ENCODE measurements at places on chromosomes 13 and 19. TPM values are rescaled to one million over a fixed set of nuclear protein-coding genes. Genes with fewer than 3 reads are reported as not detected.

DNA sequence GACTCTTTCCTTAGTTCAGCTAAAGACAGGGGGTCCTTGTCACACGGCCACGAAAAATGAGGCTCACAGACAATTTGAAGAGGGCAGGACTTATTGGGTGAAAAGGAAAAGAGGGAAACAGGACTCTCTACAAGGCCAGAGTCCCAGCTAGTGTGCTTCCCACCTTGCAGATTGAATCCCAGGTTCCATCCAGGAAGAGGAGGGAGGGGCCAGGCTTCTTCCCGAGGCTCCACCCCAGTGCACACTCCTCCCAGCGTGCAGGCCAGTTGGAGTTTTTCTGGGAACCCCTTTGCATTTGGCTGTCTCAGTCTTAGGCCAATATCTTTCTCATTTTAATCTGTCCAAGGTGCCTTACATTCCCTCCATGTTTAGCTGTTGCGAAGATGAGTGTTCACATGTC is 106.8 kb downstream of the DNAJC3 start:
- no peak for DNase-seq

DNA sequence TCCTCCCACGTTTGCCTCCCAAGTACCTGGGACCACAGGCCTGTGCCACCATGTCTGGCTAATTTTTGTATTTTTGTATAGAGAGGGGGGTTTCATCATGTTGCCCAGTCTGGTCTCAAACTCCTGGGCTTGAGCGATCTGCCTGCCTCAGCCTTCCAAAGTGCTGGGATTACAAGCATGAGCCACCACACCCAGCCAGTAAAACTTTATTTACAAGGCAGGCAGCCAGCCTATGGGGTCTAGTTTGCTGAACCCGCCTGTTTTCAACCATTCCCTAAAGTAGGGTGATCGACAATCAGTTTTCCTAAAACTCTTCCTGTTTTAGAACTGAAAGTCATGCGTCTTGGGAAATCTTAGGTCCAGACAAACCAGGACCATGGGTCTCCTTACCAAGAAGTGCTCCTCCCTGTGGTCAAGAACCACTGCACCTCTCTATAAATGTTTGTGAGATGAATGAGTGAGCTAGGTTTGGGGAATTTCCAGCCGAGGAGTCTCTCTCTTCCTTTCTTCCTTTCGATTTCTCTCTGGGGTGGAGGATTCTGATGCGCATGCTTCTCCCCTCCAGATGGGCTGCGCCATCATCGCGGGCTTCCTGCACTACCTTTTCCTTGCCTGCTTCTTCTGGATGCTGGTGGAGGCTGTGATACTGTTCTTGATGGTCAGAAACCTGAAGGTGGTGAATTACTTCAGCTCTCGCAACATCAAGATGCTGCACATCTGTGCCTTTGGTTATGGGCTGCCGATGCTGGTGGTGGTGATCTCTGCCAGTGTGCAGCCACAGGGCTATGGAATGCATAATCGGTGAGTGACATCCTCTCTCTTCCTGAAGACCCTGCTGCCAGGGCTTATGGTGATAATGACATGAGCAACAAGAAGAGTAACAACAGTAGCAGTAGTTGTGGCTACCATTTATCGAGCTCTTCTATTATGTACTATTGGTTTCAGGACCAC is 38.7 kb downstream of the ADGRE1 start:
- peak; percentile 22 for DNase-seq

Gene ALOX5AP
- total RNA-seq: not detected

- DNase-seq: peak; percentile 82
Measured at GRCh38 chr13:38262211-38262610, 87.4 kb upstream of the UFM1 start.

- peak; percentile 86 for DNase-seq
Measured at GRCh38 chr13:85148009-85148408, 651.2 kb downstream of the SLITRK6 start.

Gene ZNF681
- total RNA-seq: 0.07 TPM

DNA sequence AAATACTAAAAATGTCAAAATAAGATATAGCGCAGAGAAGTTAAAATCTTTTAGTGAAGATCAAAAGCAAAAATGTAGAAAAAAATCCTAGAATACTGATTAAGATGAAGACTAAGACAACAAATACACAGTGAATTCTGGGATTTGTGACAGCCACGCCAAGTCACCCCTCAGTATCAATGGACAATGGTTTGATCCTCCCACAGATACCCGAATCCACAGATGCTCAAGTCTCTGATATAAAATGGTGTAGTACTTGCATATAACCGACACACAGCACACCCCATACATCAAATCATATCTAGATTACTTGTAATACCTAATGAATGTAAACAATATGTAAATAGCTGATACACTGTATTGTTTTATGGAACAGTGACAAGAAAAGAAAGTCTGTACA is 5.9 kb downstream of the MIPEP start:
- DNase-seq: no peak

Gene SRRM5
- 0.62 TPM for total RNA-seq

GRCh38 chr13:99144306-99144705 is 56.3 kb upstream of the UBAC2 start:
- no peak for DNase-seq

DNA sequence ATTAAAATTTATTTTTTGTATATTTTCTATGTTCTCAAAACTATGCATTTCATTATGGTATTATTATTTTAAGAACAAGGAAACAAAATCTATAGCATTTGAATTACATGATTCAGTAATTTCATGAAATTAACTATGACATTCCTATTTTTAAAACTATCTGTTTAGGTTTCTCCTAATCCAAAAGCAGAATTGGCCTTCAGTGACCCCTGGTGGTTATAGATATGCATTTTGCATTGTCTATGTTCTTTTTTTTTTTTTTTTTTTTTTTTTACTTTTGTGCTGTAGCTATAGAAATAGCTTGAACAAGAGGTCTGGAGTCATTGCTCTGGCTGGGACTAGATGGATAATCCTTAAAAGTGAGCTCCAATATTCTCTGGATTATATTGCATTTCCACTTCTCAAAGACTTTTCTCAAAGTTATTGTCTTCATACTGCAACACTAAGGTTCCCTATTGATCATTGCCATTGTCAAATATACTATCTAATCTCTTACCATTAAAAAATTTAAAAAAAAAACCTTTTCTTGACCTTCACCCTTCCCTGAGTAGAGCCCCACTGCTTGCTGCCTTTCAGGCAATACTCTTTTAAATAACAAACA is 15.9 kb upstream of the DNAJC3 start:
- DNase-seq: peak; percentile 61

Gene ZNF765
- total RNA-seq: 7.3 TPM

Gene TNNI3
- total RNA-seq: 16.5 TPM

Gene STARD13
- 48.7 TPM for total RNA-seq

- DNase-seq: no peak
Measured at GRCh38 chr19:55750715-55751114, 8.2 kb upstream of the RFPL4A start.

DNA sequence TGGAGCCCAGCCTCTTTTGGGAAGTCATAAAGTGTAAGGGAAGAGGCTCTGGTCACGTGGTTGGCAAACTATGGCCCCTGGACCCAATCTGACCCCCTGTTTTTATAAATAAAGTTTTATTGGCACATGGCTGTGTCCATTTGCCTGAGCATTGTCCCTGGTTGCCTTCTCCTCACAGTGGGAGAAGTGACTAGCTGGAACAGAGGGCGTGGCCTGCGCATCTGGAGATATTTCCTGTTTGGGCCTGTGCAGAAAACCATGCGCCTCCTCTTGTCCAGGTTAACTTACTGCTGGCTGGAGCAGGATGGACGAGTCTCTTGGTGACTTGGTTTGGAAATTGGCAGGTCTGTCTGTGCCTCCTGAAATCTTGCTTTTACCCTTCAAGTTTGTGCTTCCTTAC is 48.3 kb downstream of the KDM4B start:
- no peak for DNase-seq

- DNase-seq: no peak
Measured at GRCh38 chr13:98207416-98207815, 30.3 kb upstream of the RNF113B start.

GRCh38 chr13:54301085-54301484 is 1272.5 kb downstream of the OLFM4 start:
- DNase-seq: no peak

Gene PALM
- 21.2 TPM for total RNA-seq

DNA sequence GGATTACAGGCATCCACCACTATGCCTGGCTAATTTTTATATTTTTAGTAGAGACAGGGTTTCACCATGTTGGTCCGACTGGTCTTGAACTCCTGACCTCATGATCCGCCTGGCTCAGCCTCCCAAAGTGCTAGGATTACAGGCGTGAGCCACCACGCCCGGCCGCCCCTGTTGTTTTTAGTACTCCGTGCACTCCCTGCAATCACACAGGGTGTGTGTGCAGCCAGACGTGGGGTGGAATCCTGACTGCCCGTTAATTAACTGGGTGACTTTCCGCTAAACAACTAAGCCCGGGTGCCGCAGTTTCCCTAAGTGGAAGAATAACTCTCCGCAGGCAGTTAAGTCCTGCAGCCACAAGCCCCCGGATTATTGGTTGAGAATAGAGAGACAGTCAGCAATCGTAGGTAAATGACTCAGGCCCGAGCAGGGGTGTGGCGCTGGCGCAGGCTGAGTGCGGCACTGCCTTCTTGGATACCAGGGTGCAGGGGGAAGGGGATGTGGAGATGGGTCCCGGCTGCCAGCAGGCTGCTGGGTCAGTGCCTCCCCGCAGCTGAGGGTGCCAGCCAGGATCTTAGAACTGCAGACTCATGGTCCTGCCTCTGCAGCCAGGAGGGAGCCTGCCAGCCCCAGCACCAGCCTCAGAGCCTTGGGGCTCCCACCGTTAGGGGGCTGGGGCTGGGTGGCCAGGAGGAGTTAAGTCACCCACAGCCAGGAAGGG is 6.1 kb upstream of the FXYD3 start:
- DNase-seq: no peak

Gene SIGLEC9
- total RNA-seq: not detected

DNA sequence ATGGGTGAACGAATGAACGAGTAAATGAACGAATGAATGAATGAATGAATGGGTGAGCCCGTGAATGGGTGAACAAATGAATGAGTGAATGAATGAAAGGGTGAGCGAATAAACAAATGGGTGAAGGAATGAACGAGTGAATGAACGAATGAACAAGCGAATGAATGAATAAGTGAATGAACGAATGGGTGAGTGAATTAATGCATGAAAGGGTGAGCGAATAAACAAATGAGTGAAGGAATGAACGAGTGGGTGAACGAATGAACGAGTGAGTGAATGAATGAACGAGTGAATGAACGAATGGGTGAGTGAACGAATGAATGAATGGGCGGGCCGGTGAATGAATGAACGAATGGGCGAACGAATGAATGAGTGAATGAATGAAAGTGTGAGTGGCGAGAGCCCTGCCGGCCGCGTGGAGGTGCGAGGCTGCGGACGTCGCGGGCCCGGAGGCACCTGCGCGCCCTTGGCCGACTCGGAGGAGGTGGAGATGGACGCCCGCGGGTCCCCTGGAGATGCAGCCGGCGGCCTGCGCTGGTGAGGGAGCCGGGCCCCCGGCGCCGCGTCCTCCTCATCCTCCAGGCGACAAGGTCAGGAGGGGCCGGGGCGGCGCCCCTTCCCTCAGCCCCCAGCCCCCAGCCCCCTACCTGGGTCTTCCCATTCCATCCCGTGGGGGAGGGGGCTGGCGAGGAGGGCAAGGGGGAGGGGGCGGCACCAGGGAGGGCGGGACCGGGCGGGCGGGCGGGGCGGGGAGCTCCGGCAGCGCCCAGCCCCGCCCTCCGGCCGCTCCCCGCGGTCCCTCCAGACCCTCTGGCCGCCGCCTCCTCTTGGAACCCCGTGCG is 15.4 kb downstream of the ANKRD24 start:
- no peak for DNase-seq

DNA sequence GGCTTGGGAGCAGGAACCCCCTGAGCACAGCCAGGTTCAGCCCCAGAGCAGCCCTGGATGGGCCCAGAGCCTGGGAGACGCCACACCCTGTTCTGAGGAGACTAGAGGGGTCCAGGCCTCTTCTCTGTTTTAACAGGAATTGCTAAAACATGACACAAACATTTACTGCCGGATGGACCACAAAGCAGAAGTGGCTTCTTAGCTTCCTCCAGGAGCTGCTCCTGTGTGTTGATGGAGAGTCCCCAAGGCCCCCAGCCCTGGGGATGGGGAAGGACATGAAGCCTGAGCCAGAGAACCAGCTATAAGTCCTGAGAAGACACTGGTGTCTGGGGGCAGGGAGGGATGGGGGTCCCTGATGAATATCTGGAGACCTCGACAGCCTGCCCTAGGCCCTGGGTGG is 14.6 kb downstream of the CEACAM3 start:
- no peak for DNase-seq

Gene ZNF793
- total RNA-seq: 0.83 TPM

DNA sequence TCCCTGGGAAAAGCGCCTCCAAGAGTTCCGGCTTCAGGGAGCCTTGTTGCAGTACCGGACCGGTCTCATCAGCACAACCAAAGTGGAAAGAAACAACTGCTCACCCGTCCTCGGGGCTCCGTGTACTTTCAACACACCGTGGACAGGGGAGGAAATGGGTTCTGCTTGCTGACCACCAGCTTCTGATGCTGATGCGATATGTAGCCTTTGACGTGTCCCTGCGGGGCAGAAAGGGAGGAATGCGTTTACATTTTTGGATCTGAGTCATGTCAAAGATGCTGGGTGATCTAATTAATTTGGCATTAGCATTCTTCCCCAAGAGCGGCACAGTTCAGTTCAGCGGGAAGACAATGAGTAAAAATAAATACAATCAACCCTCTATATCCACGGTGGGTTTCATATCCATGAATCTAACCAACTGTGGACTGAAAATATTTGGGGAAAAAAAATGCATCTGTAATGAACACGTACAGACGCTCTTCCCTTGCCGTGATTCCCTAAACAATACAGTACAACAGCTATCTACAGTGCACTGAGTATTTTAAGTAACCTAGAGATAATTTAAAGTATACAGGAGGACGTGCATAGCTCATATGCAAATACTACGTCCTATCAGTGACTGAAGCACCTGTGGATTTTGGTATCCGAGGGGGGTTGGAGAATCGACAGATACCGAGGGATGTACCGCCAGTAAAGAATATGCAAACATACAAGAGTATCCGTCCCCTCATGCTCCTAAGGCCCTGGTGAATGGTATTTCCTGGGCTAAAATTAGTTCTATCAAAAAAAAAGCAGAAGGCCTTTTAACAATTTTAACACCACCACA is 19.8 kb downstream of the PROZ start:
- DNase-seq: no peak

Gene ZNF443
- 5.2 TPM for total RNA-seq

GRCh38 chr13:29923554-29924481 is 73.4 kb upstream of the UBL3 start:
- DNase-seq: peak; percentile 60

Gene KISS1R
- total RNA-seq: not detected

Data from A673 (cell line).